Inflammatory macrophage treated with lipopolysaccharide for 4 hours (primary cell): ENCODE measurements at places on chromosomes 5 and 9.

GRCh38 chr5:107736638-107737037 lies 65.9 kb upstream of the EFNA5 start:
- DNase-seq, result no peak

DNA sequence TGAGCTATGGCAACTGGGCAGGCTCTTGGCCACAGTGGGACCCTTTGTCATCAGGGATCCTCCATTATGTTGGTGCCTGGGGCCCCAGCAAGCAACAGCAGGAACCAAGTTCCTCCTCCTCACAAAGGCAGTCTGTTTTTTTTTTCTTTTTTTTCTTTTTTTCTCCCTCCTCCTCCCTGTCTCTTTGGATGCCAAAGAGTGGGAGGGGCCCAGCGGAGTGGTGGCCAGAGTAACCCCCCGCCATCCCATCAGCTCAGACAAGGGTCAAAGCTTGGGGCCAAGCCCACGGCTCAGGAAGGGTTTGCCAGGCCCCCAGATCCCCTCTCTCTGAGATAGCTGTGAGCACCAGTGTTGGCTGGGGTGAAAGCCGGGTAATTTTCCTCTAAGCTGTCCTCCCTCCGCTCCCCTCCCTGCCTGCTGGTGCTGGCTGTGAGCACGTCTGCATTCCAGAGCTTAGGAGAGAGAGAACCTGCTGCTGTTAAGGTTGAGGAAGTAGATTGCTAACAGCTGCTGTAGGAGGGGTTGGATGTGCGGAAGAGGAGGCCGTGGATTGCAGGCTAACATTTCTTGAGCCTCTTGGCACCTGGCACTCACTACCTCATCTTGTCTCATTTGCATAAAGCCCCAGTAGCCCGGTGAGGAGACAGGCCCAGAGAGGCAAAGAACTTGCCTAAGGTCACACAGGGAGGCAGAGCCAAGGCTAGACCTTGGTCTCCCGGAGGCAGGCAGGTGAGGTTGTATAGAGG lies 21.2 kb downstream of the GSN start:
- peak; percentile 45 for DNase-seq

DNA sequence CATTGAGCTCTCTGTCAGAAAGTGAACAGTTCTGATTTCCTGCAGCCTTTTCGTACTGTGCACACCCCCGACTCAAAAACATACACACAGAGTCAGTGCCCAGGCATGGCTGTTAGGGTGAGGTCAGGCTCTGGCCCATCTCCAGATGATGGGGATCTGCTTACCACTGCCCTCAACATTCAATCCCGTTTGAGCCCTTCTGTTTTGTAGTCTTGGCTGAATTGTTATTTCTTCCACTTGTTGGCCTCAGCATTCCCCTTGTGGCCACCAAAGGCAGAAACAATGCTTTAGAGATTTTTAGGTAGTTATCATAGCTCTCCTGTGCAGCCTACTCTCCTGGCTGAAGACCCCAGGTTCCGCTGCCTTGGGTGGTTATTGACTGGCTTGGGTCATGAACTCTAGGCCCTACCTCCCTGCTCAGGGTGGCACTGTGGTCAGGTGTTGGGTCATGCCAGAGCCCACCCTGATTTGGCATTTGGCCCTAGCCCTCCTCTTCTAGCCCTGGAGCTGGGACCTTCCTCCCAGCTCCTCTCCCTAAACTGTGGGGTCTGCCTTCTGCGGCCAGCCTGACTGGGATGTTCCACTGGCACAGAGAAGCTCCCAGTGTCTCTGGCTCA lies 7.8 kb upstream of the MYOZ3 start:
- DNase-seq, result no peak

DNA sequence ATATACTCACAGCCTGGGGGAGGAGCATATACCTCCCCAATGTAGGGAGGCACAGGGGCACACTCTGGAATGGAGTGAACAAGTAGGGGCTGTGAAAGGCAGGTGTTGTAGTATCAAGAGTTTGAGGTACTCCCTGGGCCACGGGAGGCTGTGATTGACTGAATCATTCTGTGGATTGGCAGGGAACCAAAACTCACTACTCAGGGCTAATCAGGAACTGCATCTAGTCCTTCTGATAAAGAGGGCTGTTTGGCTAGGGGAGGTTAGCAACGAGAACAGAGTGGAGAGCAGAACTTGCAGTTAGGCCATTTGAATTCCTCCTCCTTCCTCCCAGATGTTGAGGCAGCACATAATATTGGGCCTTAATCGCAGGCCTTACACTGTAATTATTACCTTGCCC lies 369.2 kb upstream of the MPDZ start:
- DNase-seq, result no peak

DNA sequence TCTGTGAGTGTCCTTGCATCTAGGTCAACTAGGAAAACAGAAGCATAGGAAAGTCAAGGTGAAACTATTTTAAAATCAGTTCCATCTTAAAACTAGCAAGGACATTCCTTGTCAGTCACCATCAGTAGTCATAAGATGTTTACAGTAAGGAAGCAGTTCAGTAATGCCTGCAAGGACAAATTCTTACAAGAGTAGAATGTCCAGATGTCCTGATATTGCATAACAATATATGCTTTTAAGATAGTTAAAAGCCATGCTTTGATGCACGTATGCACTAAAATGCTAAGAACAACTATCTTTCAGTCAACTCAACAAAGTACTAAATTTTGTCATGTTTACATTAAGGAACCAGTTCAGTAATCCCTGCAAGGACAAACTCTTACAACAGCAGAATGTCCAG lies 11.3 kb upstream of the SVEP1 start:
- DNase-seq, result no peak

- DNase-seq, result no peak
Measured at GRCh38 chr5:16082053-16082452, 97.5 kb downstream of the MARCHF11 start.

DNA sequence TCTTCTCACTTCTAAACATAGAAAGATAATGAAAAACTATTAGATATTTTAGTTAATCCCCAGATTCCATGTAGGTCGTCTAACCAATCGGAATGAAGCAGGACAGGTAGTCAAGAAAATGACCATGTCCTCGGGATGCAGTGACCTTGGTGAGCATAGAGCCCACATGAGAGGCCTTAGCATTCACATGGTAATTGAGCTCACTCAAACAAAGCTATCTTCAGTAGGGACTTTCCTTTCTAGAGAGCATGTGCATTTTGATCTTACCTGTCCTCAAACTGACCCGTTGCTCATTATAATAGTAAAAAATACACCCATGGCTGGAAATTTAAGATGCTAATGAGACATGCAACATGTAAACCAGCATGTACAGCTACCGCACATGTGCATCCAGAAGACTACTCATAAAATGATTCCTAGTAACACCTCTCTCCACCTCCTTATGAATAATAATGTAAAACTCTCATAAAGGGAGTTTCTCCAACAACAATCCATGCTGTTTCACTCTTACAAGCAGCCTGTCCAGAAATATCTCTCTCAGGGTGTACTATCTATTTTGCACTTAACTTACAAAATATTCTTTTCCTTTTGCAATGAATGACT lies 274.0 kb upstream of the CDH9 start:
- DNase-seq, result no peak

GRCh38 chr5:154316223-154316935 lies 125.8 kb downstream of the GALNT10 start:
- no peak for DNase-seq

GRCh38 chr9:6014670-6015270 lies 654 bp downstream of the RANBP6 start:
- DNase-seq, result peak; percentile 32

DNA sequence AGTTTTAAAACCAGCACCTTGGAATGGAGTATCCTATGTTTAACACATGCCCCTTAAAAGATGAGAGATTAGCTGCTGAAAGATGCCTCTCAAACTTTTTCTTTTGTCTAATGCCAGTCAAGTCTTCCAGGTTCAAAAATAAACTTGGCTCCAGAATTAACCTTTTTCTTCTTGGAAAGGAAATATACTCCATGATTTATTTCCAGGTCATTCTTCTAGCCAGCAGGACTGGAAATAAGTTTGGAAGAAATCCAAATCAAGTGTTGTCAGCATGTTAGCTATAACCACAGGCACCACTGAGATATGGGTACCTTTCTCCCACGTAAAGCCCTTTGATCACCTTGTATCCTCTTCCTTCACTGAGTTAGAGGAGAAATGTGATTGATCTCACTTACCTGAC lies 56.1 kb downstream of the NLN start:
- no peak for DNase-seq

DNA sequence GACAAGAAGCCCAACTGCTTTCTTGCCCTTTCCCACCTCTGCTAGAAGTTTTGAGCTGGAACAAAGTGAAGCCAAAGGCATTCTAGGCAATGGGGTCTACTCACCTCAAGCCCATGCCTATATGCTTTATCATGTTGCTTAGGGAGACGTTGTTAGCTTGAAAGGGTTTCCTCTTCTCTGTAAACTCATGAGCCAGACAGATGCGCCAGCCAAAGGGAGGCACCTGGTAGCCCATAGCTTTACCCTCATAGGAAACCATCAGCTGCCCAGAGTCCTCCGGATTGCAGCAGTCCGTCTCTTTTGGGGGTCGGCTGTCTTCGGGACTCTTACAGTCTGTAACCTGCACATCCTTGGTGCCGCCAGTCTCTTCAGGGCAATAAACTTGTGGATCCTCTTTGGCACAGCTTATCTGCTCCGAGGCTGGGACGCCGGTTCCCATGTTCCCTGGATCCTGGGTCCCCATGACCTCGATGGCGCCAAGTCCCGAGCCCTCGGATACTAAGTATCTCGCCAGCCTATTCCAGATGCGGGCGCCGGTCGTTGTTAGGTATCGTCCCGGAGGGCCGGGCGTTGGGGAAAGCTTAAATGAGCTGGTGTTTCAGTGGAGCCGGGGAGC lies 678 bp downstream of the GBA2 start:
- DNase-seq, result no peak

- peak; percentile 91 for DNase-seq
Measured at GRCh38 chr5:139660923-139661814, 13.0 kb downstream of the CXXC5 start.

- no peak for DNase-seq
Measured at GRCh38 chr5:127813633-127814587, 110.7 kb downstream of the CCDC192 start.

GRCh38 chr9:14238079-14238478 lies 75.9 kb downstream of the NFIB start:
- DNase-seq, result no peak

GRCh38 chr5:68405784-68406743 lies 190.5 kb downstream of the PIK3R1 start:
- DNase-seq, result no peak

- no peak for DNase-seq
Measured at GRCh38 chr5:96474073-96474472, 41.0 kb upstream of the PCSK1 start.

- DNase-seq, result no peak
Measured at GRCh38 chr5:115179394-115180164, 9.9 kb upstream of the TRIM36 start.

DNA sequence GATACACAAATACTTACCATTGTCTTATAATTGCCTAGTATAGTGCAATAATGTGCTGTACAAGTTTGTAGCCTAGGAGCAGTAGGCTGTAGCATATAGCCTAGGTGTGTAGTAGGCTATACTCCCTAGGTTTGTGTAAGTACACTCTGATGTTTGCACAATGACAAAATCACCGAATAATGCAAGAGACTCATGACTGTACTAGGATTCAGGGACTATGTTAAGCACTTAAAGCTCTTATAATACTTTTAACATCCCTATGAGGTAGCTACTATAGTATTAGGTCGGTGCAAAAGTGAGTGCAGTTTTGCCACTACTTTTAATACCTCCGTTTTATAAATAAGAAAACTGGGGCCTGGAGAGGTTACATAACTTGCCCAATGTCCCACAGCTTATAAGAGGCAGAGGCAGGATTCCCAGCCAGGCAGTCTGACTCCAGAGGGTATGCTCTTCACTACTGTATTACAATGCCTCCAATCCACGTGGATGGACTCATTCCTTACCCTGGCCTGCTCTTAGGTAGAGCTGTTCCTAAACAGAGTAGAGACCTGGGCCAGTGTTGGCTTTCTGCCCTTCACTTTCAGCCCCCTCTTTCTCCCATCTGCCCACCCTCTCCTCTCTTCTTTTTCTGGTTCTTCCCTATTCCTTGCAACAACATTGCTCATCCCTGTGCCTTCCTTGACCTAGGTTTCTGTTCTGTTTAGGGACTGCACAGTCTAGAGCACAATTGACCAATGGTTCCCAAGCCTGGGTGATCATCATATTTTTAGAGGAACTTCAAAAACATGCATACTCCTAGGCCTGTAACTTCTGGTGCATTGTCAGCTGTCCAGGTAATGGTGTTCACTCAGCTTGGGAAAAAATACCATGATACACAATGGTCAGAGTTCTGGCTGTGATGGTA lies 114.0 kb downstream of the CARTPT start:
- DNase-seq, result peak; percentile 64

- no peak for DNase-seq
Measured at GRCh38 chr5:118580949-118581348, 407.4 kb downstream of the DTWD2 start.

DNA sequence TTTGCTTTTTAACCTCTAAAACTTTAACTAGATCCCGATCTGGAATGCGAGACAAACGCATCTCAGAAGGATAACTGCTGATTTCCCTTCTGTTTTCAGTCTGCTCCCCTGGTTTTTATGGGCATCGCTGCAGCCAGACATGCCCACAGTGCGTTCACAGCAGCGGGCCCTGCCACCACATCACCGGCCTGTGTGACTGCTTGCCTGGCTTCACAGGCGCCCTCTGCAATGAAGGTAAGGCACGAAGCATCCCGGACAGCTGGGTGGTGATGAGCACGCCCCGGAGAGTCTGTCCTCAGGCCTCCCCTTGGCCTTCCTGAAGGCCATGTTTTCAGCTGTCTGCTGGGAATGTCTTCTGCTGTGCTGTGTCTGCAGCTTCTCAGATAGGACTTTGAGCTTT lies 82.9 kb upstream of the PRRC1 start:
- DNase-seq, result no peak

GRCh38 chr5:6435356-6435755 lies 13.3 kb upstream of the UBE2QL1 start:
- DNase-seq, result no peak

- no peak for DNase-seq
Measured at GRCh38 chr9:80866121-80866520, 823.2 kb downstream of the TLE1 start.

DNA sequence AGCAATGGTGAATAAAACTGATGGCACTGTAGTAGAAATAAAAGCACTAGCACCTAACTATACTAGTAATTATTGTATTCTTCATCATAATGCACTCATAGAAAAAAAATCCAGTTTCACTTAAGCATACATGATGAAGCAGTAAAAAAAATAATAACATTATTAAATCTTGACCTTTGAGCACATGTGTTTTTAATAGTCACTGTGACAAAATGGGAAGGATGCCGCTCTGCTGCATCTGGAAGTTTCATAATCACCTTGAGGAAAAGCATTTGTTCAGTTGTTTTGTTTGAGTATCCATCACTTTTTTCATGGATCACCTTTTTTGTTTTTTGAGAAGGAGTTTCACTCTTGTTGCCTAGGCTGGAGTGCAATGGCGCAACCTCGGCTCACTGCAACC lies 13.2 kb downstream of the OR2K2 start:
- no peak for DNase-seq

- no peak for DNase-seq
Measured at GRCh38 chr9:27394154-27394825, 97.3 kb upstream of the EQTN start.

DNA sequence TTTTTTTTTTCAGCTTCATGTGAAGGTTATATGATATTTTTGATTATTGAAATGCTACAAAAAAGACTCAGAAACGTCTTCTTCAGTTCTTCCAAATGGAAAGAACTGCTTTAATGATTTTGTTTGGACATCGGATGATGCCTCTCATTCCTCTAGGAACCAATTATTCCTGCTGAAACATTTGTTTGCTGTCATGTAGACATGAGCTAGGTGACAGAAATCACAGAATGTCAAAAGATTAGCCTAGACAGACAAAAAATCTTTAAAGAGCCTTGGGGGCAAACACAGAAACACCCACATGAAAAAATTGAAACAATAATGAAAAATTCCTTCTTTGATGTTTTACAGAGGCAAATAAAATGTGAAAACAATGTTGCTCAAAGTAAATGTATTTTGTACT lies 244.2 kb upstream of the EDIL3 start:
- DNase-seq, result no peak
